Lung (tissue), 17 donors: ENCODE measurements at places on chromosomes 13 and 19. TPM values are rescaled to one million over a fixed set of nuclear protein-coding genes. Genes with fewer than 3 reads are reported as not detected.

Gene SULT2B1
- 1.2 TPM for total RNA-seq

Gene DMPK
- 32.4 TPM for total RNA-seq

Gene CEBPA
- 71.0 TPM for total RNA-seq

Gene CDX2
- 0.12 TPM for total RNA-seq

Gene RFPL4AL1
- total RNA-seq, result not detected

Gene GPR12
- not detected for total RNA-seq

Gene FCER2
- total RNA-seq, result 0.37 TPM

- DNase-seq, result no peak
These were observed 573.8 kb upstream of the MIR17HG start for GRCh38 chr13:90773681-90774080.

DNA sequence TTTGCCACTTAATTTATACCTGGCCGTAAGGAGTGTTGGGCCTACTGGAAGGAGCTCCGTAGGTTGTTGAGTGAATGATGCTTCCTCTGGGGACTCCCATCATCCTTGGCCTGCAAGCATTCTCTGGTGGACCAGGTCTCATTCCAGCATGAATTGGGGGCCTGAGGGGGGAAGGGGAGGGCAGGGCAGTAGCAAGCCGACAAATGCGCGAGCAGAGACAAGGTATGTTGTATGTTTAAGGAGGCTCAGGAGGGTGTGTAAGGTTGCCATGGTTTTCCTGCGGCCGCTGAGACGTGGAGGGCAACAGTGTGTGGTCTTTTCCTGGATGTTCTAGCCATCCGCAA, 749 bp downstream of the ZNF264 start:
- DNase-seq, result peak; percentile 12

- no peak for DNase-seq
These were observed 2.6 kb upstream of the PSG11 start for GRCh38 chr19:43028866-43029265.

DNA sequence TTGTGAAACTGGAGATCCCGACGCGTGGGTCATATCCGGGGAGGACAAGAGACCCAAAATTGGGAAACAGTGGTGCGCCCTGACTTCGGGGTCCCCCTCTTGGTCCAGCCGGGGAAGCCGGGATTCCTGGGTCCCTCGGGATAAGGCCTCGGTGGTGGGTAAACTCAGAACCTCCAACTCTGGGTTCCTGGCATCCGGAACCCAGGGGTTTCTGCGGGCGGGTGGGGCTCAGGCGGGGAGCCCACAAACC, 688 bp downstream of the ZFP36 start:
- no peak for DNase-seq

DNA sequence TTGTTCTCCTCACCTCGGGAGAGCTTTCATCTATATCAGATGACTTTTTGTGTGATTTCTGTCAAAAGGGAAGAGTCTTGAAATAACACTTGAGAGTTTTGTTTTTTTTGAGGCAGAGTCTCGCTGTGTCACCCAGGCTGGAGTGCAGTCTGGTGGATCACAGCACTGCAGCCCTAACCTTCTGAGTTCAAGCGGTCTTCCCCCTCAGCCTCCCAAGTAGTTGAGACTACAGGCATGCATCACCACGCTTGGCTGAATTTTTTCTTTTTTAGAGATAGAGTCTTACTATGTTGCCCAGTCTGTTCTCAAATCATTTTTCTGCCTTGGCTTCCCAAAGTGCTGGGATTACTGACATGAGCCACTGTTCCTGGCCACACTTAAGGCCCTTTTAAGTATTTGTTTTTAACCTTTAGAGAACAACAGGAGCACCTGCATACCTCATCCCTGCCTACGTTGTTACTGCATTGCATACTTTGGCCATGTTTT, 11.4 kb downstream of the NDFIP2 start:
- no peak for DNase-seq

DNA sequence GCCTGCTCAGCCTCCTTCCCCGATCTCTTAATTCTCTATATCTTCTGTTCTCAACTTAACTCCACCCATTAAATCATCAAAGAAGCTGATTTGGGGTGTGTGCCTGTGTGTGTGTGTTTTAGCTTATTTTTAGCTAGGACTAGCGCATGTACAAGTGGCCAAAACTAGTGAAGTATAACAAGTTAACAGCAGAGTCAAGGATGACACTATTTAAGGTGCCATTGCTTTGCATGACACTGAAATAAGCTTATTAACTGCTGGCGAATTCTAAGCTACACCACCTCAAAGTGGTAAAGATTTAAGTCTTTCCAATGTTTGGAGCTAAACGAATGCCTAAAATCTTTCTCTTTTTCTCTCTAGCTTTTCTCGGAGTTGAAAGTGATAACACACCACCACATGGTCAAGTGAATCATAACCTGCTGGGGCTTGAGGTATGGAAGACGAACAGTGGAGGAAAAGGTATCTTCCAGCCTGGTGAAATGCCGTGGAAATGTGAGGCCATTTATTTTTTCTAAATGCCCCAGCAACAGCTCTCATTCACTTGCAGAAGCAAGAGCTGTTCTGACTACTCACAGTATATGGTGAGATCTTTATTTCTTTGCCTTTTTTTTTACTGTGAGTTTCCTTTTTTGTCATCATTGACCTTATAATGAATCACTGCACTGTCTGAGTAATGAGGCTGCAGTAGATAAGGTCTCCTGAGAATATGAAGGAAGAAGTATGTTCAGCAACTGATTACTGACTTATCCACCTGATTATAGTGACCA, 570.3 kb downstream of the PCDH9 start:
- no peak for DNase-seq

GRCh38 chr13:41419206-41419605, 38.1 kb upstream of the RGCC start:
- peak; percentile 65 for DNase-seq

DNA sequence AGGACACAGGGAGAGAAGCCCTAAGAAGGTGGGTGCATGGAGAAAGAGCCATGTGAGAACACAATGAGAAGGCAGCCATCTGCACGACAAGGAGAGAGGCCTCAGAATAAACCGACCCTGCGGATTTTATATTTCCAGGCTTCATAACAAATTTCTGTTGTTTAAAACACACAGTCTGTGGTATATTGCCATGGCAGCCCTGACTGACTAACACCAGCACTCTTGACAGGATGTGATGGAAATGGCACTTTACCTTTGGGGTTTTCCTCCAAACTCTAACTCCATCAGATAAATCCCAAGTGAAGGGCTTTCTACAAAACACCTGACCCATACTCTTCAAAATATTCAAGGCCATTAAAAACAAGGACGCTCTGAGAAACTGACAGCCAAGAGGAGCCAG, 13.2 kb upstream of the MED4 start:
- DNase-seq, result no peak

DNA sequence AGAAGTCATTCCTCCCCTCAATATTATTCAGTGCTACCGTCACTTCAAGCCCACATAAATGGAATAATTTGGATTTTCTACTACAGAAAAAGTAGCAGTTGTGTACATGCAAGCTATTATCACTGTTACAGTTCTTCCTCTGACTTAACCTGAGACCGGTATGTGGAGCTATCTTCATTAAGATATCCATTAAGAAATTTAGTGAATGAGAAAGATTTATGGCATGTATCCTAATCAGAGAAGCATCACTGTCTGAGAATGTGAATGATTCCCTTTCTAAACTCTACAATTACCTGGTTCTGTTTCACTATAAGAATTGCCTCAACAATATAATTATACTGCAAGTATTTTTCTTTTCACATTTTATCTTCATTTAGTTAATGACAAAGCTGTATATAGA, 278.7 kb downstream of the KLF5 start:
- DNase-seq, result no peak

DNA sequence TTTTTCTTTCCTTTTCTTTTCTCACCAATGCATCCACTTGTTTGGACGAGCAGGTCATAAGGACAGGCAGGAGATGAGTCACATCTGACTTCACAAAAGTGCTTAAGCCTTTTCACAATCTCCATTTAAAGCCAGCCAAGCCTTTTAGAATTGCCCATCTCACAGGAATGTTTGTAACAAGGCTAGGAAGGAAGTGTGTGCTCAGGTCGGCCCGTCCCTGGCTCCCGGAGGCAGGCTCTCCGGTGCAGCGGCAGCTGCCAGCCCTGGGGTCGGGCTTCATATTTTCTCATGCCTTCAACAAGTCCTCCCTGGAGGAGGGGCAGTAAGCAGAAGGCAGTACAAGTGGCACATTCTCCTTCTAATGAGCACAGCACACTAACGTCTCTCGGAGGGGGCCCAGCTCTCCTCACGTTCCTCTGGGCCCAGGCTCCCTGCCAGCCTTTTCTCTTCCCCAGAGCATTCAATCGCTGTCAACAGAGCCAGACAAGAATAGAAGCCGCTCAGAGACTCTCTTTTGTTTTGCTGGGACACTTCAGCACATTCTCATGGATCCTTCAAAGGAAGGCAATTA, 180.5 kb downstream of the COL4A1 start:
- peak; percentile 41 for DNase-seq

GRCh38 chr19:18776288-18776594, 14.9 kb downstream of the COMP start:
- DNase-seq, result no peak

DNA sequence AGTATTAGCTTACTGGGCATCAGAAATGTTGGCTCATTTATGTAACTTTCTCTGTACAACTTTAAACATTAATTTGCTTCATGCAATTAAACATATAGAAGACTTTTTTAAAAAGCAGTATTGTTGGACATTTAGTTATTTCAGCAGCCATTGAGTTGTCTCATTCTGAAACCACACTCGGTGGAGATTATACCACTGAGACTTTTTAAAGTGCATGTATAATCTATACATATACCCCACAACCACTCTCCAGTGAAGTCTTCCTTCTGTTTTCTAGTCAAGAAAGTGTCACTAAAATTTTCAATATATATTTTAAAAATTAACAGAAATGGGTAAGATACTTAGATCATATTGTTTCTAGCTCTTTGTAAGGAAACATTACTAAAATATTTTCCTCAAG, 15.5 kb downstream of the SETDB2 start:
- no peak for DNase-seq

DNA sequence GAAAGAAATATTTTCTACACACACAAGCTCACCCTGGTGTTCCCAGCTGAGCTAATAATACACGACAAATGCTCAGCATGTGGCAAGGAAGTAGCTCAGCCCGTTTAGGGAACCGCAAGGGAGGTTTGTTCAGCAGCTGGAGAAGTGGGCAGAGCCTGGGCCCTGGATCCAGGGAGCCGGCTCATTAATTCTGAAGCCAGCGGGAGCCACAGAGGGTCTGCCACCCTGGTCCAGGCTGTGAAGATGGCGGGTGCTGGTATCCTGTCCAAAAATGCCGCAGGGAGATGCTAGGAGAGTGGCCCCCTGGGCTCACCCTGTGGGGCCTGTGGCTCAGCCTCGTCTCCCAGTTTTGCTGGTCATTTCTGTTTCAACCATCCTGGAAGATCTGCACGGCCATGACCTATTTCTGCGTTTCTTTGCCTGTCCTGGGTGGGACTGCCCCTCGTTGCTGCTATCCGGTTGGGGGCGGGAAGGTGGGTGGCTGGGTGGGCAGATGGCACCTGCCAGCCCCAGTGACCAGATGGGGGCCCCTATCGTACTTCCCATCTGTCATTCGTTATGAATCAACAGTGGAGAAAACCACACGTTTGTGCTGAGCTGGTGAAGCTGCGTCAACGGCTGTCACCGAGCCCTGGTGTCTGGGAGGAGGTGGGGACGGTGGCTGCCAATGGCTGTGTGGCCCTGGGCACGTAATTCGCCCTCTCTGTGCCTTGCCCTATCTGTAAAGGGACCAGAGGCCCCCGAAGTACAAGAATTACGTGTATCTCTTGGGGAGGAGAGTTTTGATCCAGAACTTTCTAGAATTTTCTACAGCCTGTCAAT, 2.7 kb upstream of the GNA15 start:
- no peak for DNase-seq

DNA sequence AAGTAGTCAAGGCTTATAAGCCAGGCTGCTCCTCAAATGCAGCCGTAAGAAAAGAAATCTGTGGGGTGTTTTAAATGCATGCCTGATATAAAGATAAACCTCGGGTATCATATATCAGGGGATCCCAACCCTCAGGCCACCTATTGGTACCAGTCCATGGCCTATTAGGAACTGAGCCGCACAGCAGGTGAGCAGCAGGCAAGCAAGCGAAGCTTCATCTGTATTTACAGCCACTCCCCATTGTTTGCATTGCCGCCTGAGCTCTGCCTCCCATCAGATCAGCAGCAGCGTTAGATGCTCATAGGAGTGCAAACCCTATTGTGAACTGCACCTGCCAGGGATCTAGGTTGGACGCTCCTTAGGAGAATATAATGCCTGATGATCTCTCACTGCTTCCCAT, 233.5 kb upstream of the SERP2 start:
- DNase-seq, result no peak

DNA sequence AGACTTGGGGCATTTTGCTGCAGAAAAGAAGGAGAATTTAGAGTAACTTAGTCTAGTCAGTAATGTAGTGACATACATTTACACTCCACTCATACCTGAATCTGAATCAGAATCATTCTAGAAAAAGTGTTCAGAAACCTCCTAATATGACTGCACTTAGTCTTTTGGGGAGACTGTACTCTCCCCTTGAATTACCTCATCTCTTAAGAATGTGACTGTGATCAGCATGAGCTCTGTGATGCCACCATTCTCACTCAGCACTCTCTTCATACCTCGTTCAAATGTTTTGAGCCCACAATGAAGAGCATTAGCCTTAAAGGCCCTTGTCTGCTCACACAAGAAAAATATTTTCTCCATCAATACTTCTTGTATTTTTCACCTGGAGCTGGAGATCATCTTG, 229.4 kb downstream of the FGF14 start:
- DNase-seq, result no peak

DNA sequence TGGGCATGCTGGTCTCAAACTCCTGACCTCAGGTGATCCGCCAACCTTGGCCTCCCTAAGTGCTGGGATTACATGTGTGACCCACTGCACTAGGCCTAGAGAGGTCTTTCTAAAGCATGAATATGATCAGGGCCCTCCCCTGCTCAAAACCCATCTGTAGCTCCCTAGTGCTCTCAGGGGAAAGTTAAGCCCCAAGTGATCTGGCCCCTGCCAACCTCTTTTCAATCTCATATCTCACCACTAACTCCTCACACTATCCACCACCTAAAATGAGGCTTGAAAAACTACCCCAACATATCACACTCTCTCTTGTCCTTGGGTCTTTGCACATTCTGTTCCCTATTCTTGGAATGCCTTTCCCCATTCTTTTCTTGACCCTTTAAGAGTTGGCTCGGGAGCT, 2.0 kb upstream of the DMWD start:
- DNase-seq, result no peak

DNA sequence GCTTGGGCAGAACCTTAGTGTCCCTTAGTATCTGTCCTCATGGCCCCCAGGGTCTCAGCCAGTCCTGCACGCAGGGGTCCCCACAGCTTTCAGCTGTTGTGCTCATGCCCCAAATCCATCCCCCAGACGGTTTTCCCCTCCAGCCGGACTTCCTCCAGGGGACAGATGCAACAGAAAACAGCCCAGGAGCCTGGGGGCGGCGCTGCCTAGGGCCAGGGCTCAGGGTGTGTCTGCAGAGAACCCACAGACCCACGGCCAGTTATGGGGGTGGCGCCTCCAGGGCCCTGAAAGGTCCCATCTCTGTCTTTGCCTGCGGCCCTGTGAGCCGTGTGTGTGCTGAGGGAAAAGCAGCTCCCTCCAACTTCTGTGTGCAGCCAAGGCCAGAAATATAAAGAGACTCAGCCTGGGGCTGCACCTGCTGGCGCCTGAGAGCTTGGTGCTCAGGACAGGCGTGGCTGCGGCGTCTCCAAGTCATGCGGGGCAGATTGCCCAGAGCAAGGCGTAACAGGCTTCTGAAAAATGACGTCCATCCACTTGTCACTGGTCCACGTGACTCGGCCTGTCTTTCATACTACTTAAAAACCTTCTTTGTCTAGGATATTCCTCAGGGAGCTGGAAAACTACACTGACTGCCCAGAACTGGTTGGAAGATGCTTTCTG, 22.1 kb upstream of the F7 start:
- peak; percentile 57 for DNase-seq

- peak; percentile 27 for DNase-seq
These were observed 111.5 kb downstream of the PTPRS start for GRCh38 chr19:5228932-5229777.
